Stromal cell of bone marrow (primary cell): ENCODE measurements at places on chromosomes 12 and 14.

DNA sequence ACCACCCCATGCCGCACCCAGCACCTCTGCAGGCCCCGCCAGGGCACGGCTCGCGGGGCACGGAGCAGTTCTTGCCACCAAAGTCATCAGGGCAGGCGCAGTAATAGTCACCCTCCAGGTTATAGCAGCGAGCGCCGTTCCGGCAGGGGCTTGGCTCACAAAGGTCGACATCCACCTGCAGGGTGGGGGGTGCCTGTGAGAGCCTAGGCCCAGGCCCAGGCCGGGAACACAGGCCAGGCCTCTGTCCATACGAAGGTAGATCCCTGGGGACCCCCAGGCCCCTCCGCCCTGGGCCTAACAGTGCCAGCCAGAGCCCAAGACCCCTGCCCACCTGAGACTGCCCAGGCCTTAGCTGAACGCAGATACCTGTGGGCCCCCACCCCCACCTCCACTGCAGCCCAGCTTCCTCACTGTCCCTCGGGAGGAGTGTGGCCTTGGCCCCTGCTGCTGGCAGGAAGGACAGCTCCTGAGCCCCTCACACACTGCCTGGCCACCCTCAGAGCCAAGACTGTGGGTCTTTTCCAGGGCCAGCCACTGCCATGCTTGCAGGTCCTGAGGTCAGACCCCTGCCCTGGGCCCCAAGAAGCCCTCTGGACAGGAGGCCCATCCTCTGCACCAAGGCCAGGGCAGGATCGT, 19.3 kb downstream of the JAG2 start:
- DNase-seq = no peak

DNA sequence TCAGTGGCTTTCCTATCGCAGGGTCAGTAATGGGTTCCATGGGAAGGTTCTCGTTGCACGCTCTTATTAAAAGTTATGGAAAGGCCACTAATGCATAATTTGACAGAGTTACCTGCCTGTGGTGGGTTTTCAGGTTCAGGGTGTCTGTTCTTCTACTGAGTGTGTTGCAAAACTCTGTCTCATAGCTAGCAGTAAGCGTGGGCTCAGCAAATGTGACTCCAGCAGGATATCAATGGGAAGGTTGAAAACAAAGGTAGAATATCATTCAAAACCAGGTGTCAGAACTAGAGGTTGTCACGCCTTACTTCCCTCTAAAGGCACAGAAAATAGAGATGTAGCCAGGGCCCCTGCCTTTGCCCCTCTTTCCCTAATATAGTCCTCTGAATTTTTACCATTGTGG, 24.9 kb downstream of the UBE3B start:
- no peak for DNase-seq

GRCh38 chr12:116996093-116996492, 85.3 kb downstream of the FBXW8 start:
- no peak for DNase-seq

DNA sequence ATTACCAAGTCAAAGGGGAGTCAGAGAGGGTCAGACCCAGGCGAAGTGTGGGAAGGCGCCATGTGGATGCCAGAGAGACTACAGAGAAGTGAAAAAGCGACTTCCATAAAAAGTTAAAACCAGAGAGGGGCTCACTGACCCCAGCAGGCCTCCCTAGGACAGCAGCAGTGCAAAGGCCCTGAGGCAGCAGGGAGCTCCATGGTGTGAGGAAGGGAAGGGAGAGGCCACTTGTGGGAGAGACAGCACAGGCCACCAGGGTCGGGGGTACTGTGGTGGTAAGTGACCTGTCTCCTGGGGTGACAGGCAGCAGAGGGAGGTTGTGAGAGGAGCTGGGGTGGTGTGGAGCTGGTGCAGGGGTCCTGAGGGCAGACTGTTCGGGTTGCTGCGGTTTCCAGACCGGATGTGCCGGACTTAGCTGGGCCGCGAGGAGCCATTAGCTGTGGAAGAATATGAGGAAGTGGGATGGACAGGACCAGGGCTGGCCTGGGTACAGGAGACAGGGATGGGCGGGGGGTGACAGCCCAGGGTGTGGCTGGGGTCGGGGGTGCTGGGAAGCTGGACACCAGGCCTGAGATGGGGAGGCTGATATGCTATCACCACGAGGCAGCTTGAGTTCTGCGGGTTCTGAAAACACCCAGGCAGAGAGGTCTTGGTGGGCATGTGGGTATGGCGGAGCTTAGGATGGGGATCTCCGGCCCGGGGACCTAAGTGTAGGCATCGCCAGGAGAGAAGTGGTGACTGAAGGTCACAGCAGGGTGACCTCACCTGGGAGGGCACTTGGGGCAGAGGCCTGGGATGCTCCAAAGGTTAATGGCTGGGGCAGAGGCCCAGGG, 22.7 kb downstream of the SETD1B start:
- no peak for DNase-seq

- no peak for DNase-seq
Observed at GRCh38 chr14:90088176-90088575, 26.4 kb downstream of the KCNK13 start.
